ENCODE measurements at places on chromosomes 7 and 10. TPM values are rescaled to one million over a fixed set of nuclear protein-coding genes. Genes with fewer than 3 reads are reported as not detected.
A peak's percentile ranks its signal among the peaks of the same experiment; 100 is the strongest.

DNA sequence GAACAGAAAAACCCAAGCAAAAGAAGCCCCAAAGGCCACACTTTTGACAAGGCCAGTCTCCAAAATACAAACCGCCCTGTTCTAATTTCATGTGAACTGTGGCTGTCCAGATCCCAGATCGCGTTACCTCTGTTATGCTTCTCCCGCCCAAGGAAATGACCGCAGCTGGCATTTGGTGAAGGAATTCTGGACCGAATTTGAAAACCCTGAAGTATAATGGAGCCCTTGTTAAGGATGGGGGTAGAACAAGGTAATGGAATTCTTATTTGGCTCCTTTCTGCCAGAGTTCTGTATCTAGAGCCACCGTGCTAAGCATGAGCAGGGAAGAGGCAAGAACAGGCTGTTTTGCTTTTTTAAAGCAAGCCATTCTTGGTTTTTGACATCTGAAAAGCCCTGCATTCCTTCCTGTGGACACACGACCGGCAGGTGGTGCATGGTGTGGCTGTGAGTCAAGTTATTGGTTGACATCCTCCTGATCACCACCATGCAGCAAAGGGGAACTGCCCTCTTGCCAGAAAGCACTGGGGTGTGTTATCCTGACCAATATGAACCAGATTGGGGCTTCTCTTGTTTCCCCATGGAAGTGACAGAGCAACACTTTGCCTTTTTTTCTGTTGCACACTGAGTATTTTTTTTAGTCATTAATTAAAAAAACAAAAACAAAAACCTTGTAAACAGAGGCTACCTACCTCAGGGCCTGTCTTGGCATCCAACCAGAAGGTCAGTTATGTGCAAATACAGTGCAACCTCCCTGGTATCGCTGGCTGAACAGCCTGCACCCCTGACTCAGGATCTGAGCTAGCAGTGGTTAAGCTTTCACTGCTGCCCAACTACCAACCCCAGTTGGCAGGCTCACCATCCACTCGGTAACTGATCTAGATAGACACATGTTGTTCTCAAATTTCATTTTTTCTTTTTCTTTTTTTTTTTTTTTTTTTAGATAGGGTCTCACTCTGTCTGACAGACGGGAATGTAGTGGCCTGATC, 14.2 kb downstream of the UCMA start:
- peak; percentile 57 for DNase-seq

- no peak for DNase-seq
Measured at GRCh38 chr10:28801869-28802268, 124.5 kb downstream of the BAMBI start.

The CPA1 gene
- total RNA-seq: not detected

The LRRC18 gene
- not detected for total RNA-seq

- no peak for DNase-seq
Measured at GRCh38 chr10:128068398-128069285, 57.6 kb downstream of the MKI67 start.

DNA sequence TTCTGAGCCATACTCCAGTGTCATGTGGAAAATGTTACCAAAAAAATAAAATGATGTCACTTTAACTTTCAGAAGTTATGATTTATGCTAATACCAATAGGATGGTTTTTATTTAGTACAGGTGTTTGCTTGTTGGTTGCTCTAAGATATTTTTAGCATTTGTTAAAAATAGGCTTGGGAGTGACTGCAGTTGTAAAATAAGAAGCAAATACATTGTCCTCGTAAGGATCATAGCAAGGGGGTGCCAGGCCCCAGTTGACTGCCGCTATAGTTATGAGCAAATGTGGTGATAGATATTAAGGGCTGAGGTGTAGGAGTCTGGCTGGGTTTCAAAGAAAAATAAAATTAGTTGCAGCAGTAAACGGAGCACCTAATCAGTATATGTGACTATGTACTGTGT, 354.4 kb upstream of the BMPER start:
- no peak for DNase-seq

DNA sequence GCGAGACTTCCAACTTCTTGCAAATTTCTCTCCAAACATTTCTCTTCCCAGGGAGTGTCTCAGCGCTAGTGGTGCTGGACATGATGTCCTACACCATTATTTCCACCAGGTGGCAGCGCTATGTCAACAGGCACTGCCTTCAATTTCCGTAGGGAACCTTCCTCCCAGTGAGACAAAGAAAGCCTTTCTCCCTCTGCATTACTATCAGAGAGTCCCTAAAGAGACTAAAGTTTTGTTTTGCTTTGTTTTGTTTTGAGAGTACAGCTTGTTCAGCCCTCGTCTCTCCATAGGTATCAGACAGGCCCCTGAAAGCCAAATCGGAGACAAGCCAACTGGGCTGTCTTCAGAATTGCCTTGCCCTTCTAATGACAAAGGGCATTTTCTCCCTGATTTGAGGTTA, 44.2 kb upstream of the GGCT start:
- DNase-seq: peak; percentile 77

- no peak for DNase-seq
Measured at GRCh38 chr10:58320351-58321049, 14.3 kb upstream of the UBE2D1 start.

The CFTR gene
- not detected for total RNA-seq

Data from mammary epithelial cell (primary cell).